ENCODE measurements at places on chromosomes 7 and 10. TPM values are rescaled to one million over a fixed set of nuclear protein-coding genes. Genes with fewer than 3 reads are reported as not detected.

DNA sequence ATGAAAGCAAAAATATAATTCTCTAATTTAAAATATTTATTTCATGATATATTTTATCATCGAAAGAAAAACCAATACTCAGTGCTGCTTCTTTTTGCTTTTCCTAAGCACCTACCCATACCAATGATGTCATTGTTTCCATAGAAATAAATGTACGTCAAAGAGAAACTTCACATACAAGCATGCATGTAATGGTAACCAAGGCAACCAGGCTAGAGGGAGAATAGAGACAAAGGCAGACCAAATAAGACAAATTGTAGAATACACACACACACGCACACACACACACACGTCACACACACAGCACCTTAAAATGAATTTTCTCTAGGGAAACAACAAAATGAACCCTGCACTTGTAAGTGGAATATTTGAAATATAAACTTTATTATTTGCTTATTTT, 75.5 kb downstream of the MACC1 start:
- DNase-seq: no peak

DNA sequence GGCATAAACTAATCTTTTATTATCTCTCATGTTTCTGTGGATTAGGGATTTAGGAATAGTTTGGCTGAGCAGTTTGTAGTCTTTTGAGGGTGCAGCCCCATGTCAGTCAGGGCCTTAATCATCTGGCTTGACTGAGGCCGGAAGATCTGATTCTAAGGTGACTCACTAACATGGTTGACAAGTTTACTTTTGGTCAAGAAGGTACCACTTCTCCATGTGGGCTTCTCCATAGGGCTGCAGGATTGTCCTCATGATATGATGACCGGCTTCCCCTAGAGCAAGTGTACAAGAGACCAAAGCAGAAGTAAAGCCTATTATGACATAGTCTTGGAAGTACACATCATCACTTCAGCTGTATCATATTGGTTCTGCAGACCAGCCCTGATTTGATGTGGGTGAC, 45.9 kb upstream of the OIT3 start:
- no peak for DNase-seq

- no peak for DNase-seq
Measured at GRCh38 chr10:22683140-22683389, 31.3 kb downstream of the PIP4K2A start.

DNA sequence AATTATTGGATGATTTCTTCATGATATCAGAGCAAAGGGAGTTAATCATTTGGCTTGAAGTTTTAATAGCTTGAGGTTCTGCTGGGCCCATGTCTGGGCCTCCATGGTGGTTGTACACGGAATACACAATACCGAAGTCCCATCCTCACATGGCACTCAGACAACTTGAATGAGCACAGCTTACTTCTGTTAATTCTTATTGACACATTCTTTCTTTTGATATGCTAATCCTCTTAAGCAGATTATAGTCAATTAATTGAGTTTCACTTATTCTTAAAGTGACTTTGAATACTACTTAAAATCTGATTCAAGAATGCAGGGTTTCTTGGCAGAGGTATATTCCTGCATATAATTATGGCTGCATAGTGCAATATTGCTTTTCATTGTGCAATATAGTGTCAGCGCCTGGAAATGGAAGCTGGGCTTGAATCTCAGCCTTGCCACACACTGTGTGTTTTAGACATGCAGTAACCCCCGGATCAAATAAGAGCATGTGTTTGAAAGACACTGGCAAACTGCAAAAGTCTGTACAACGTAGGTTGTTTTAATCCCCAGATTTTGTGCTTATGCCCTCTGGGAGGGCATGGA, 543.5 kb upstream of the ADARB2 start:
- no peak for DNase-seq

- DNase-seq: peak; percentile 71
Measured at GRCh38 chr7:149821191-149822148, 16.7 kb upstream of the ZNF862 start.

MICU1 gene
- total RNA-seq: 57.6 TPM

AS3MT gene
- total RNA-seq: 1.2 TPM

HOXA11 gene
- 0.51 TPM for total RNA-seq

PRSS2 gene
- 9.0 TPM for total RNA-seq

COL13A1 gene
- total RNA-seq: 0.48 TPM

Data from posterior vena cava (tissue), 2 donors.